ENCODE measurements at places on chromosomes 5 and 9.

DNA sequence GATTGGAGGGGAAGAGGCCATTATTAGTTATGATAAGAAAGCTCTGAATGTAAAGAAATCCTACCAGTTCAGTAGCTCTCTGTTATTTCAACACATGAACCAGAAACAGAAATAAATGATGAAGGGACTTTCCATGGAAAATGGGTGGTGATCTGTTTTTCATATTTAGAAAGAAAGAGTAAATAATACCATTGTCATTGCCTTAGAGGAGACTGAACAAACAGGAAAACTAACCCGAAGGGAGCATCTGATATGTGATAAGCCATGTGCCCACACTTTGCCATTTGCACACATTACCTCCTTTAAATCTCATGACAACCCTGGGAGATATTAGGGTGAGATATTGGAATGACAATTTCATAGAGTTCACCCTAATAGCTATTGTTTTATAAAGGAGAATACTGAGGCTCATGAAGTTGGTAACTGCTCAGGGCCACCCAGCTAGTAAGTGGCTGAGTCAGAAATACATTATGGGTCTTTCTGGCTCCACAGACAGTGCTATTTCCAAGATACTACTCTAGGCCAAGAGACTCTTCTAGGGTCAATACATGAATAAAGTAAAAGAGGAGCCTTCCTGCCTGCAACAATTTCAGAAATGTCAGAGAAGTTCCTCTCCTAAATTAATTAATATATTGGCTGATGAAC, 111.0 kb upstream of the SLIT3 start:
- DNase-seq, result no peak

GRCh38 chr5:61625137-61625561, 293.1 kb downstream of the ZSWIM6 start:
- no peak for DNase-seq

DNA sequence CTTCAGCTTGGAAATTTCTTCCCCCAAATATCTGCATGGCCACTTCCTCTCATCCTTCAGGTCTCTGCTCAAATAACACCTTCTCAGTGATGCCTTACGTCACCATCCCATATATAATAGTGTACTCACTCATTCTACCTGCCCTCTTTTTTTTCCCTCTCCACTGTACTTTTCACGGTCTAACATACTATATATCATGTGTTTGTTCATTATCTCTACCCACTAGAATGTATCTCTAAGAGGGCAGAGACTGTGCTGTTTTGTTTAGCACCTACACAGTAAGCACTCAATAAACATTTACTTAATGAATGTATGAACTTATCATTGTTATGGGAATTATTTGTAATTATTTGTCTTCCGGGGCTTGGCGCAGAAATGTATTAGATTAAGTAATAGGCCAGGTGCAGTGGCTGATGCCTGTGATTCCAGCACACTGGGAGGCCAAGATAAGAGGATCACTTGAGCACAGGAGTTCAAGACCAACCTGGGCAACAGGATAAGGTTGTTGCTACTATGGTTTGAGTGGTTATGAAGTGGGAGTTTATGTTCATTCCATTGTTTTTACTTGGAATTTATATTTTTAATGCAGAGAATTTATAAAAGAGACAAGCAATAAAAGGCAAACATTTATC, 6.0 kb upstream of the IL13 start:
- no peak for DNase-seq

GRCh38 chr5:166625210-166625865, 1666.1 kb upstream of the WWC1 start:
- DNase-seq, result peak; percentile 44

DNA sequence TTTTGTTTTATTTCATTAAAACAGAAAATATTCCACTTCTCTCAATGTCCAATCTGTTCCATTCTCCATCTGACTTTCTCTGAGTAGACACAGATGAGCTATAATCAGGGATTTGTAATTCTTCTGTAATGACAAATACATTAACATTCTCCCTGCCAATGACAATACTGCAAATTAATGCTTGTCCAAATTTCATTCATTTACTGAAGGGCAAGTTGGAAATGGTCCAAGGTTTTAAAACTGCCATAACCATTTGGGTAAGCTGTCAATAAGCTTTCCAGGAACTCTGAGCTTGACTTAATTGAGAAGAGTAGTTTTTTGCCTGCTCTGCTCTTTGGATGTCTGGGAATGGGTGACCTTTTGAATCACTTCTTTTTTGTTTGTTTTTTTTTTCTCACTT, 253.5 kb downstream of the DMRTA1 start:
- no peak for DNase-seq

- peak; percentile 25 for DNase-seq
Measured at GRCh38 chr5:109743041-109743531, 53.4 kb downstream of the MAN2A1 start.

- DNase-seq, result no peak
Measured at GRCh38 chr5:137155261-137156000, 343.7 kb downstream of the SPOCK1 start.

- peak; percentile 49 for DNase-seq
Measured at GRCh38 chr5:171524466-171524865, 105.0 kb downstream of the FGF18 start.

GRCh38 chr5:84450617-84451414, 66.1 kb upstream of the EDIL3 start:
- DNase-seq, result no peak

- DNase-seq, result no peak
Measured at GRCh38 chr9:110802416-110803035, 133.9 kb downstream of the MUSK start.

GRCh38 chr9:29339387-29339786, 1766.1 kb upstream of the C9orf72 start:
- DNase-seq, result no peak

GRCh38 chr9:93575796-93576257, 557 bp upstream of the PHF2 start:
- DNase-seq, result peak; percentile 56

GRCh38 chr9:136426787-136427186, 12.9 kb downstream of the INPP5E start:
- DNase-seq, result no peak

- peak; percentile 55 for DNase-seq
Measured at GRCh38 chr9:73200694-73201452, 49.2 kb downstream of the ANXA1 start.

GRCh38 chr9:75198436-75198835, 110.1 kb downstream of the OSTF1 start:
- no peak for DNase-seq

DNA sequence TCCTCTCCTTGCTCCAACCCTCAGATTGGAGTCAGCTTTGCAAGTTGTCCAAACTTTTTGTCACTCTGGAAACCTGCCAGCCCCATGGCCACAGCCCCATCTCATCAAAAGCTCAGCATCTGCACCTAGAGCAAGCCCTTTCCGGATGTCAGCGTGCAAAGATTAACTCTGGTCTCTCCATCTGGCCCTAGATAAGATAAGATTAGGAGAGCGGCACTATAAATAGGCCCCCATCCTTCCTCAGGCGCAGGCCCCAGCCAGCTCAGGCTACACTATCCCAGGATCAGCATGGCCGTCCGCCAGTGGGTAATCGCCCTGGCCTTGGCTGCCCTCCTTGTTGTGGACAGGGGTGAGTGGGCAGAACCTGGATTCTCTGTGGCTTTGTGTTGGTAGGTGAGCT, at the start of gene SPINK4:
Gene SPINK4, plus strand, starts transcription at position 247 of the 400 bp plus-strand sequence. Its CDS starts 42 bp downstream, at position 289.
- DNase-seq, result peak; percentile 29

- DNase-seq, result no peak
Measured at GRCh38 chr9:124671861-124672260, 99.2 kb downstream of the NR6A1 start.

DNA sequence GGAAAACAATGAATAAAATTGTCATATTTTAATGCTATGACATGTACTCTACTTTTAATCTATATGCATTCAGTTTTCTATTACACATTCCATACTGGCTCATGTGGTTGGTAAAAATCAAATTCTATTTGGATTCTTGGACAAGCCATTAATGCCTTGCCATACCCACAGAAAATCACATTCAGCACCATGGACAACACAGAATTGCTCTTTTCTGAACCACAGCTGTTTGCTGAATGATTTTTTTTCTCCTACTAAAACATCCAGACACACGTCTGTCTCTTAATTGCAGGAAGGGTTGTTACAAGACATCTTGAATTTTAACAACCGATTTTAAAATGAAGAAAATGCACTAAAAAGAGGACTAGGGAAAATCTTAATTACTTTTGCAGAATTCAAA, 675.6 kb downstream of the BRINP1 start:
- DNase-seq, result peak; percentile 36

- DNase-seq, result no peak
Measured at GRCh38 chr9:133981958-133982681, 10.0 kb downstream of the VAV2 start.

DNA sequence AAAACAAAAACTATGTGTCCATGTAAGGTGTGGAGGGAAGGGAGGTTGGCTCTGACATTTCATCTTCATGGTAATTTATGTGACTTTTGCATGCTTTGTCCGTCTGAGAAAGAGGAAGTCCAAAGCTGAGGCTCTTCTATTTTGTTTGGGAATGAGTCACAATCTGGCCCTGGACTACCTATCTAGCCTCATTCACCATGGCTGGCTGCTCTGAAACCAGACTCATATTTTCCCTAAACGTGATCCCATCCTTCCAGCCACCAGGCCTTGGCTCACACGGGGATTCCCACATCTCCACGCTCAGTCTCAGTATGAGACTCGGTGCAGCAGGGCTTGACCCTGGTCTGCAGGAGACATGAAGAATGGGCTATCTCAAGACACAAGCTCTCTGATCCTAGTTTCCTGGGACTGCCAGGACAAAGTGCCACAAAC, 672.8 kb downstream of the ACTL7B start:
- peak; percentile 59 for DNase-seq

- peak; percentile 50 for DNase-seq
Measured at GRCh38 chr5:111929867-111930266, 172.9 kb upstream of the NREP start.

- peak; percentile 74 for DNase-seq
Measured at GRCh38 chr9:36154331-36154952, 14.7 kb upstream of the CCIN start.

GRCh38 chr9:16825971-16826625, 44.4 kb downstream of the BNC2 start:
- peak; percentile 74 for DNase-seq

DNA sequence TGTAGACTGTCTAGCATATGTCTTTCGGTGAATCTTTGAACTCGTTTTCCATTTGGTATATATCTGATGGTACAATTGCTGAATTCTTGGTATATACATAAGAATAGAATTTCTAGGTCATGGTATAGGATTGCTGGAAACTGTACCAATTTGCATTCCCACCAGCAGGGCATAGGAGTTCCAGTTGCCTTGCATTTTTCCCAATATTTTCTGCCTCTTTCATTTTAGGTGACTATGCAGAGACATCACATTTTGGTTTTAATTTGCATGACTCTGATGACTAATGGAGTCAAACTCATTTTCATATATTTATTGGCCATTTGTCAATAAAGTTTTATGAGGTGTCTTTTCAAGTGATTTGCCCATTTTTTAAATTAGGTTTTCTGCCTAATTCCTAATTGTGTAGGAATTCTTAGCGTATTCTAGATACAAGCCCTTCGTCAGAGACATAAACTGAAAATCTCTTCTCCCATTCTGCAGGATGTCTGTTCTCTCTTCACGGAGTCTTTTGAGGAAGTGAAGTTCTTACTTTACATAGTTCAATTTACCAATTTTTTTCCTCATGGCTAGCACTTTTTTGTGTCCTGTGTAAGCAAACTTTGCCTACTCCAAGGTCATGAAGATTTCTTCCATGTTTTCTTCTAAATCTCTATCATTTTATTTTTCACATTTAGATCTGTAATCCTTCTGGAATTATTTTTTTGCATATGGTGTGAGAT, 28.9 kb upstream of the PDCD1LG2 start:
- no peak for DNase-seq

GRCh38 chr9:127030814-127031740, 91.4 kb downstream of the ANGPTL2 start:
- no peak for DNase-seq

DNA sequence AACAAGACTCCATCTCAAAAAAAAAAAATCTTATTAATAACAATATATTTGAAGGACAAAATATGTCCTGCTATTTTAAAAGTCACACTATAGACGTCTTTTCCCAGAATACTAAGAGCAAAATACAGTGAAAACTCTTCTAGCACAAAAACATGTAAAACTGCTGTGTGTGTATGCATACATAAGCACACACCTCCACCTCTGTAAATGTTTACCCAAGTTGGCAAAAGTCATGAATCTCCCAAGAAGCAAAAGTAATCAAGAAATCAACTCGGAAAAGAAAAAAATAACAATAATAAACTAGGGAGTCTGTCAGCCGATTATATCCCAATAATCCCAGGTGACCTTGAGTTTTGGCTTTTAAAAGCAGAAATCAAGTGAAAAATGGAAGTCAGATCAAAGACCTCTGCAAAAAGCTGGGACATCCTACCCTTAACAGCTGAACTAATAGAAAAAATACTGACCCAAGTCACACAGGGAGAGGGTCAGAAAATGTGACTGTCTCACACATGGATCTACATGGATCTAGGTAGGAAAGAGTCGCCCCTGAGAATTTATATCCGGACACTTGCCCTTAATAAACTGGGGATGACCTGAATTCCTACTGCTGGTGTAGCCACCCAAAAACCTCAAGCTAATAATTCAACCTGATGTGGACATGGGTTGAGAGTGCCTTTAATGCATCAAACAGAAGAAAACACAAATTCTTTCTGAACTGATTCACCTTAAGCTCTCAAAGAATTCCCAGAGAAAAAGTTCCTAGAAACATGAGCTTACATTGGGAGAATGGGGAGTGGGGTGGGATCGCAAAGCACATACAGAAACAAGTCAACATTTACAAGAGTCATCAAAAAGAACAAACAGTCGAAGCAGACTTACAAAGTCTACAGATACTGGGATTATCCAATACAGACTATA, 29.9 kb downstream of the LPAR1 start:
- DNase-seq, result peak; percentile 38

DNA sequence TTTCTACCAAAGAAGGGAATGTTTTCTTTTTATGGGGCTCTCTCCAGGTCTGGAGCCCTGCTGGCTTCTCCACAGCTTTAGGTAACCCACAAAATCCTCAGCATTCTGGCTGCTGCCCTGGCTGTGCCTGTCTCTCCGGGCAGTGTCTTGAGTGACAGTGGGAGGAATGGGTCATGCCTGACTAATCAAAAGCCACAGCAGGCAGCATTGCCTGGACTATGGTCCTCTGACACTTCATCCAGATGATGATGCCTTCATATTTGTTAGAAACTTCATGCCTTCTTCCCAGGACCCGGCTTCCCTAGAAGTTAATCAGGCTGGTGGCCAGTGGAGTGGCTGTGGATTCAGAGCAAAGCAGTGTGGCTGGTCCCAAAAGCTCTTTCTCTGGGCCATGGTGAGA, 32.2 kb upstream of the TGFBI start:
- DNase-seq, result peak; percentile 67
